ENCODE measurements at places on chromosomes 7 and 10.

- no peak for DNase-seq
Observed at GRCh38 chr10:44065788-44066526, 318.9 kb downstream of the CXCL12 start.

DNA sequence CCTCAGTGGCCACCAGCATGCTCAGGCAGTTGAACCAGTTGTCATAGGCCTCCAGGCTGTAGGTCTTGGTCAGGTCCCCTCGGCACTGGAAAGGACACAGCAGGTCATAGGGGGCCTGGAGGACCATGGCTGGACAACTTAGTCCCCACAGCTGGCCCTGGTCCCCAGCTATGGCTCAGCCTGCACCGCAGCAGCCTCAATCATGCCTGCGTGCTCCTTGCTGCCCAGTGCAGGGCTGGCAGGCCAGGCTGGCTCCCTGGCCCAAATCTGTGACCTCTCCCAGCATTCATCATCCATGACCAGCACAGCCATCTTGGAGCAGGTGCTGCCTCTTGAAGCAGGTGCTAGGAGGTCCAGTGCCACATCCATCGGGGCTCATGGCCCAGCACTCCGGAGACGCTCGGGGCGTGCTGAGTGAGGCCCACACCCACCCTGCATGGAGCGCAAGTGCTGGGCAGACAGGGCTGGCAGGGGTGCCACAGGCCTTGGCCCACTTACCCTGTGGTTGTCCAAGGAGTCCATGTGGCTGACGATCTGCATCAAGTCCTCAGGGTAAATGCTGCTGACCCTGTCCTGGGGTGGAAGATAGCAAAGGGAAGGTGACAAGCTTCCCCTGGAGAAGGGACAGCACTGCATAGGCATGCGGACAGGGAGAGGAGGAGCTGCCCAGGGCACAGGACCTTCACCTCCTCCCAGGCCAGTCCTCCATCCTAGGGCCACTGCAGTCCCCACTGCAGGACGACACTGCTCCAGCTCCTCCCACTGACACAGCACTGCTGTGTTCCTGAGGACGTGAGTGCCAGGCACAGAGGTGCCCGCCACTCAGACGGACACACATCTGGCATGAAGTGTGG is 61.7 kb downstream of the CSGALNACT2 start:
- DNase-seq, result no peak

GRCh38 chr10:63456437-63457210 is 9.2 kb downstream of the JMJD1C start:
- no peak for DNase-seq

DNA sequence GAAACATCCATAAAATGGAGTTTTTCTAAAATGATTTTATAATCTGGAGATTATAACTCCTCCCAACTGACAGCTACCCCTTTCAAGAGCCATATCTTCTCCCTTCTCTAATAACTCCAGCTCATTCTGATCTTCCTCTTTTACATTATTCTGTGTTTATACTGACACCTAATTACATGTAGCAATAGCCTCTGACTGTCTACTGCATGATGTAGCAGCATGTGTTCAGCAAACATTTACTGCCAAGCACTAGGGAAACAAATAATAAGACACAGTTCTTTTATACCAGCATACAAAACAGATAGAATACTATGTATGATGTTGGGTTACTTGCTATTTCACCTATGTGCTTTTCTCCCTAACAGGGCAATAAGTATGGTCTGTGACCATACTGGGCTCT is 20.7 kb downstream of the RBM28 start:
- DNase-seq, result no peak

- no peak for DNase-seq
Observed at GRCh38 chr10:122286867-122287266, 15.8 kb downstream of the BTBD16 start.

DNA sequence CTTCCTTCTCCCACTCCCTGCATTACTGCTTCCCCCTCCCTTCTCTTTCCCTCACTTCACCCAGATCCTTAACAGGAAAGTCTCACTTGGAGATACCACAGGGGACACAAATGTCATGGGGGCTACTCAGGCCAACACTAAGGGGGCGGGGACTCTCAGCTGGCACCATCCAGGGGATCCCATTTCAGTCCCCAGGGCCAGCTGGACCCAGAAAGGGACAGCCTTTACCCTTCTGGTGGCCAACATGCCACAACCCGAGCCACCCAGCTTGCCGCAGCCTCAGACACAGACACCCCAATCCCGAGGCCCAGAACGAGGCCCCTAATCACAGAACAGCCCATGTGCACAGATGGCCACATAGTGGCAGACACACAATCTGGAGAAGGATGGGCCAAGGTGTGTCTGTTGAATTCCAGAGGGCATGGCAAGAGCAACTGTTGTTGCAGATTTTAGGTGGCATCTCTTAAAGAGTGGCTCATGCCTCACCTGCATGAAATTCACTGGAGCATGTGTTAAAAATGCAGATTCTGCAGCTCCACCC is 5.6 kb downstream of the CAMK2G start:
- DNase-seq, result no peak

DNA sequence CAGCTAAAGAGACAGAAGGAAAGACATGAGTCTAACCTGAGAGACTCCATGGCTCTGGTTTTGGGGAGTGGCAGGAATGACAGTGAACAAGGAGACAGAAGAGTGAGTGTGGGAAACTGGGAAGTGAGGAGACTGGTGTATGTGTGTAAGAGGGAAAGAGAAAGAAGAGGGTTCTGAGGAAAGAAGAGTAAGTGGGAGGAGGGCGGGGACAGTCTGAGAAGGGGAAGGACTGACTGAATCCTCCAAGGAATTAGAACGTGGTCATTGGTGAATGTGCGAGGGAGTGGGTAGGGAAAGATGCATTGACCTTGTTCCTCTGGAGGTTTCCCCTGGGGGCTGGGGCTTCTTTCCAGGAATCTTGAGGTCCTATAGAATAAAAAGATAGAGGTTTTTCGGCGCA is 26.6 kb downstream of the WNT8B start:
- DNase-seq, result no peak

- DNase-seq, result no peak
Observed at GRCh38 chr10:31789555-31789954, 139.1 kb downstream of the ARHGAP12 start.

DNA sequence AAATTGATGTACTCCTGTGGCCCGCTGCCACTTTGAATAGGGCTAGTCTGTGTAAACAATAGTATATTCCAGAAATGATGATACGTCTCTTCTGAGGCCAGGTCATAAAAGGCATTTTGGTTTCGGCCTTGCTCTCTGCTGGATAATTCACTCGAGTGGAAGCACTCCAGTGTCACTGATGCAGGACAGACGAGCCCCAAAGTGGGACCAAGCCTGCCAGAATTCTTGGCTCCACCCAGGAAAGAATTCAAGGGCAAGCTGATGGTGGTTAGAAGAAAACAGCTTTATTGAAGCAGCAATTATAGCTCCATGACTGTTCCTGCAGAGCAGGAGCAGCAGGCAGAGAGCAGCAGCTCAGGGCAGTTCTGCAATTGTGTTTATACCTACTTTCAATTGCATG is 717.6 kb downstream of the GRM8 start:
- DNase-seq, result no peak

- DNase-seq, result no peak
Observed at GRCh38 chr10:14681305-14681704, 93.4 kb downstream of the FAM107B start.

- no peak for DNase-seq
Observed at GRCh38 chr10:123502983-123503382, 163.2 kb upstream of the GPR26 start.

- DNase-seq, result no peak
Observed at GRCh38 chr7:17598846-17599245, 300.4 kb downstream of the AHR start.

- peak; percentile 28 for DNase-seq
Observed at GRCh38 chr7:23277359-23277989, 21.7 kb upstream of the MALSU1 start.

DNA sequence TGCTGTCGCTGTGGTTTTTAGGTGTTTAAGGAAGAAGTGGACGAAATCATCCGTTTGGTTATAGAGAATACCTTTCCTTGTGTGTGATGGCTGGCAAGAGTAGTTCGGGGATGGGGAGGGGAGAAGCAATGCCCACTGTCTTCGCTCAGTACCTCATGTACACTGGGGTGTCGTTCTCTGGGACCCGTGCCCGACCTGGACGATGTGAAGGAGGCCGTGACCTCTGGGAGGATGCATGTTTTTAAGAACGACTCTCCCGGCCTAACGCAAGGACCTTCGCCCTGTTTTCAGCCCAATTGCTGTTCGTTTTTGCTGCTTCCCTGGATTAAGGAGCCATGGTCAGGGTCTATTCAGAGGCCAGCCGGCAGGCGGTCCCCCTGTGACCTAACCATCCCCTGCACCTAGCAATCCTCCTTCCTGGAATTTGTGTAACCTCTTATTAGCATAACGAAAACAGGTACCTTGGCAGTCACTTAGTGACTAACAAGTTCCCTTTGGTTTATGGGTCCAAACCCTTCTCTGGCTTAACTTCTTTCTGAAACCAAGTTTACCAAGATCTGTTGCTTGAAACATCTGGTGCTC is 1.3 kb downstream of the NFE2L3 start:
- DNase-seq, result peak; percentile 62

DNA sequence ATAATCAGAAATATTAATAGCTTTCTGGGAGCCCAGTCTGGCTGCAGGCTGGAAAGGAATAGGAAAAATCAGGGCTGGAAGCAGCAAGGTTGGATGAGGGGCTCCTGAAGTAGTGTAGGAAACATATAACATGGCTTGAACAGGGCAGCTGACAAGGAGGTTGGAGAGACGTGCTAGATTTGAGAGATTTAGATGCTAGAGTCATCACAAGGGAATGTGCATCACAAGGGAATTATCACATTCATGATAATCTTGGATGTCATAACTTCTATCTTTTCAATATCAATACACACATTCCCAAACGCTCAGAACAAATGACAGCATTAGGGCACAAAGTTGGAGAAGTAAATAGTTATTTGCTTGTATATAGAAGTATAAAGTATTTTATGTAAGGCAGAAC is 120.9 kb upstream of the EGFR start:
- DNase-seq, result no peak

- DNase-seq, result no peak
Observed at GRCh38 chr10:9957351-9957750, 1060.3 kb upstream of the CELF2 start.

GRCh38 chr7:67547183-67547907 is 550.7 kb downstream of the TYW1 start:
- no peak for DNase-seq

DNA sequence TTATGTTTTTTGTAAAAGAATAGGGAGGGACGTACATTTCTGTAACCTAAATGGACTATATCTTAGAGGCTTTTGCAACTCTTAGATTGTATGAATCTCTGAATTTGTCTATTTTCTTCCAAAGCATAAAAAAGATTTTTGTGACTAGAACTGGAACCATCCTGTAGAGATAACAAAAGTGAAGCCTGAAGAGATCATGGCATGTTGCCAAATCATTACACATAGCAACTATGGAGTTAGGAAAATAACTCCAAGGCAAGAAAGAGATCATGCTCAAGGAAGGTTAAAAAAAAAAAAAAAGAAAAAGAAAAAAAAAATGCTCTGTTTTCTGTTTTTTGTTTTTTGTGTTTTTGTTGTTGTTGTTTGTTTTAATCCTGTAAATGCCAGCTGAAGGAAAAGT is 567.7 kb upstream of the ZWINT start:
- no peak for DNase-seq

- no peak for DNase-seq
Observed at GRCh38 chr7:36301914-36302771, 87.5 kb upstream of the ANLN start.

GRCh38 chr7:23811540-23811939 is 101.5 kb downstream of the STK31 start:
- no peak for DNase-seq

DNA sequence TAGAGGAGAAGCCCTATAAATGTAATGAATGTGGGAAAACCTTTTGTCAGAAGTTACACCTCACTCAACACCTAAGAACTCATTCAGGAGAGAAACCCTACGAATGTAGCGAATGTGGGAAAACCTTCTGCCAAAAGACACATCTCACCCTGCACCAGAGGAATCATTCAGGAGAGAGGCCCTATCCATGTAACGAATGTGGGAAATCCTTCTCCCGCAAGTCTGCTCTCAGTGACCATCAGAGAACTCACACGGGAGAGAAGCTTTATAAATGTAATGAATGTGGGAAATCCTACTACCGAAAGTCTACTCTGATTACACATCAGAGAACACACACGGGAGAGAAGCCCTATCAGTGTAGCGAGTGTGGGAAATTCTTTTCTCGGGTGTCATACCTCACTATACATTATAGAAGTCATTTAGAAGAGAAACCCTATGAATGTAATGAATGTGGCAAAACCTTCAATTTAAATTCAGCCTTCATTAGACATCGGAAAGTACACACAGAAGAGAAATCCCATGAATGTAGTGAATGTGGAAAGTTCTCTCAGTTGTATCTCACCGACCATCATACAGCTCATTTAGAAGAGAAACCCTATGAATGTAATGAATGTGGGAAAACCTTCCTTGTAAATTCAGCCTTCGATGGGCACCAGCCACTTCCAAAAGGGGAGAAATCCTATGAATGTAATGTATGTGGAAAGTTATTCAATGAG is 18.9 kb downstream of the RBAK start:
- no peak for DNase-seq

DNA sequence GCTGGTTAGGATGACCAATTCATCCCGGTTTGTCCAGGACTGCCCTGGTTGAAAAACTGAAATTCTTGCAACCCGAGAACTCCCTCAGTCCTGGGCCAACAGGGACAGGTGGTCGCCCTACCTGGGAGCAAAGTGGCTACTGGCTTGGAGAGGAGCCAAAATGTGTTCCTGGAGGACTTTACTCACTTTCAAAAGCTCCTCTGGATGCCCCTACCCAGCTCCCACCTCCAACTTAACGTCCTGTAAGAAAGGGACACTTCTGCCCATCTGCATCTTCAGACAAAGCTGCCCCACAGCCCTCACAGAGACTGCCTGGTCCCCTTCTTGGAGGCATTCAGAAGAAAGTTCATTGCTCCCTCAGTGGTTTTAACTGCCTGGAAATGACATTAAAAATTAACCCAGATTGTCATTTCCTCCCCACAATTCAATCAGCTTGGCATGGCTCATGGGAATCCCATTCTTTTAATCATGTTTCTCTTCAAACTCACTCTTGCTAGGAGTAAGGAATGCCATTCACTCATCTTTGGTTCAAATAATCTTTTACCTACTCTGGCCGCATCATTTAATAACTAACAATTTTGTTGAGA is 24.0 kb upstream of the HSPA12A start:
- DNase-seq, result no peak

- no peak for DNase-seq
Observed at GRCh38 chr10:60430017-60430416, 40.3 kb upstream of the ANK3 start.

DNA sequence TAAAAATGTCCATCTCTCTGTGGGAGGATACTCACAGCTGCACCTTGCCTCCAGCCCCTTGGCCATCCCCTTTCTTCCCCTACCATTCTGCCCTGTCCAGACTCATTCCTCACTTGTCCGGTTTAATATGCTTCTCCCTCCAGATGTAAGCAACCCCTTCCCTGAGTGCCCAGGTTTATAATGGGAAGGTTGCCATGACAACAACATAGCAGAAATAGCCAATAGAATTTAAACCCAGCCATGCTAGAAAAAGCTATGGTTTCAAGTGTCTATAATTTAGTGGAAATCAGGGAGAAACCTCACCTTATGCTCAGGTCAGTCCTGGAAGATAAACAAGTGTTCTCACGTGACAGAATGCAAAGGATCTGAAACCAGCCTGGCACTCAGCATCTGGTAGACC is 196.0 kb upstream of the FZD8 start:
- DNase-seq, result no peak

GRCh38 chr10:35379226-35380137 is 43.2 kb downstream of the CCNY start:
- DNase-seq, result peak; percentile 69
